ENCODE measurements at places on chromosomes 12 and 14.

GRCh38 chr12:69275471-69275891 is 36.1 kb downstream of the CPSF6 start:
- no peak for DNase-seq

DNA sequence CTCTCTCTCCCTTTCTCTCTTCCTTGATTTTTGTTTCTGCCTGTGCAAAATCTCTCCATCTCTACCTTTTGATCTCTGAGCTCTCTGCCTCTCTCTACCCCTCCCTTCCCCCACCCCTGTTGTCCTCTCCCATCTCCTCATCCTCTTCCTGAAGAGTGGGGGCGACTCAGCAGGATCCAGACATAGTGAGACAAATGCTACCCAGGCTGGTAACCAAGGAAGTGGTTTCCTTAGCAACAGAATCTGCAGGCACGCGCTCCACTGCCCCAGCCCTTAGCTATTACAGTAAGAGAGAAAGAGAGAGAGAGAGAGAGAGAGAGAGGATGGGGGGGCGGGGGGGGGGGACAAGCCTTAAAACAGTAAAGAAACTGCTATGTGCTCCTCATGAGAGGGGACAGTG is 85.6 kb downstream of the CMKLR1 start:
- DNase-seq = no peak

- DNase-seq = no peak
Observed at GRCh38 chr14:30240685-30241084, 313.0 kb upstream of the PRKD1 start.

DNA sequence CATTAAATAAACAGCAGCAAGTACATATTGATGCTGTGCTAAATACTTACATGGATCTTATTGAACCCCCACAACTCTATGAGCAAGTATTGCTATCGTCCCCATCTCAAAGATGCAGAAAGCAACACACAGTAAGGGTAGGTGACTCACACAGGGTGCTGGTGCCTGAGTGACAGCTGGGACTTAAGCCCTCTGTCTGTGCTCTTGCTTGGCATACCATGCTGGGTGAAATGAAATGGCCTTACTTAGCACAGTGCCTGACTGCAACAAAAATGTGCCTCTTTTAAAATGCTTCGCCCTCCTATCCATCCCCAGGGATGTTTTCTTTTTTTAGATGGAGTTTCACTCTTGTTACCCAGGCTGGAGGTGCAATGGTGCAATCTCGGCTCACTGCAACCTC is 788 bp downstream of the TEX52 start:
- peak; percentile 39 for DNase-seq

- no peak for DNase-seq
Observed at GRCh38 chr14:106622200-106622745, 1095.9 kb downstream of the TMEM121 start.

DNA sequence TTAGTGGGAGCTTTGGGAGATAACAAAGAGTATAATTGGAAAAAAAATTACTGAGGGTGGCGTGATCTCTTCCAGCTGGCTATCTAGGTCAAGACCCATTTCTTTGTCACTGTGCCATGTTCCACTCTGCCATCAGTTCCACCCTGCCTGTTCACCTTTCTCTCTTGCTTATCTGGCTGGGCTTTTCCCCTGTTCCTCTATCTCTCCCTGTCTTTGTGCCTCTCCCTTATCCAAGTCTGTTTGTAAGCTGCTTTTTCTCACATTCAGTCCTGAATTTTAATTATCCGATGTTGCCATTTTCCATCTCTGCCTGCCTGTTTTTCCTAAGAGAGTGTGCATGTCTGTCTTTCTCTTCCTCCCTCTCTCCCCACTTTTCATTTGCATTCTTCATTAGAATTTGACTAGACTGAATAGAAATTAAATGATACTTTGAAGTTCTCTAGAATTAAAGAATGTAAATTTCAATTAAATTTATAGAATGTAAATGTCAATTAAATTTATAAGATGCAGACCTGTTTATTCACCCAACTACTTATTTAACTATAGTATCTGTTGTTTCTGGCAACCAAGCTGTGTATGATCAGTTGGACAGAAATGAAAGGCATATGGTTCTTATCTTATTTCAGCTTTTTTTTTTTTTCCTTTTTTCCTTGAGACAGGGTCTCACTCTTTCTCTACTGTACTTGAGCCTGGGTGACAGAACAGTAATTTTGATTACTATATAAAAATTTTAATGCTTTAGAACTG is 40.9 kb upstream of the A2ML1 start:
- DNase-seq = no peak

- no peak for DNase-seq
Observed at GRCh38 chr12:121167951-121168350, 35.3 kb downstream of the P2RX7 start.

GRCh38 chr12:99916555-99916954 is 68.2 kb downstream of the ANKS1B start:
- no peak for DNase-seq

- no peak for DNase-seq
Observed at GRCh38 chr12:107251288-107251687, 157.9 kb upstream of the CRY1 start.

GRCh38 chr14:99552572-99553216 is 51.3 kb downstream of the CCDC85C start:
- DNase-seq = no peak

DNA sequence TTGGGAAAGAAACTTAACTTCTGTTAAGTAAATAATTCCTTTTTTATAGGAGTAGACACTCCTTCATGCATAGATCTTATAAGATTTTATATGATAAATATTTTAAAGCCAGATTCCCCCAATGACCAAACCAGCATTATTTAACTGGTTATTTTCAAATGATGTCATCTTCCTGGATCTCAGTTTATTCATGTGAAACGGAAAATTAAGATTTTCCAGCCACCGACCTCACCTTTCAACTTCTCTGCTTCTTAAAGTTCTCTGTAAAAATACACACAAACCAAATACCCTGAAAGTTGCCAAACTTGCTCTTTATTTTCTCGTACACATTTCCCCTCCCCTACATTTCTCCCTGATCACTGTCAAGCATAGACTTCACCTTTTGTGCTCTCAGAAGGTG is 364.2 kb downstream of the GALC start:
- no peak for DNase-seq

- no peak for DNase-seq
Observed at GRCh38 chr12:1533205-1533601, 61.2 kb downstream of the FBXL14 start.

DNA sequence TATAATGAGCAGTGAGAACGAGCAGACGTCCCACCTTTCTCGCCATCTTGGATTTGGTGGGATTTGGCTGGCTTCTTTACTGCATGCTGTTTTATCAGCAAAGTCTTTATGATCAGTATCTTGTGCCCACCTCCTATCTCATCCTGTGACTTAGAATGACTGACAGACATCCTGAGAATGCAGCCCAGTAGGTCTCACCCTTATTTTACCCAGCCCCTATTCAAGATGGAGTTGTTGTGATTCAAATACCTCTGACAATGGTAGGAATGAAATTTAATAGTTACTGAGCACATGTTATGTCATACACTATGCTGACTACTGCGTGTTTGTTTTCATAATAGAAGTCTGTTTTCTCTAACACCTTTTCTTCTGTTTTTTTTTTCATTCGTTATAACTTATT is 1.9 kb downstream of the TMTC3 start:
- no peak for DNase-seq

GRCh38 chr14:106875503-106875902 is 1349.1 kb downstream of the TMEM121 start:
- no peak for DNase-seq

DNA sequence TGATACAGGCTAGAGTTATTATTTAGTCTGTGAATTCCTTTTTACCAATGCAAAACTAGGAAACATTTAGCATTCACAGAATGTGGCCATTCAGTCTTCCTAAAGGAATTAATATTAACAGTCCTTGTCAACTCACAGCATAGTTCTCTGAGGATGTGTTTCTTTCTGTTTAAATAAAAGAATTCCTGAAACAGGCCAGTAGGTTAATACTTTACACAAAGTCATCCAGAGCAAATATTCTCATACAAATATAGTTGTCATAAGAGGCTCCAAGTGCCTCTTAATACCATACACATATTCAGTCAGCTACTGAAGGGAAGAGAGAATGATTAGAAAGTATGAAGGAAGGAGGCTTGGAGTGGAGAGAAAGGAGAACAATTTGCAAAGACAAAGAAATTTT is 120.1 kb downstream of the LMNTD1 start:
- DNase-seq = no peak

GRCh38 chr14:90539996-90540395 is 143.2 kb downstream of the CALM1 start:
- DNase-seq = no peak

DNA sequence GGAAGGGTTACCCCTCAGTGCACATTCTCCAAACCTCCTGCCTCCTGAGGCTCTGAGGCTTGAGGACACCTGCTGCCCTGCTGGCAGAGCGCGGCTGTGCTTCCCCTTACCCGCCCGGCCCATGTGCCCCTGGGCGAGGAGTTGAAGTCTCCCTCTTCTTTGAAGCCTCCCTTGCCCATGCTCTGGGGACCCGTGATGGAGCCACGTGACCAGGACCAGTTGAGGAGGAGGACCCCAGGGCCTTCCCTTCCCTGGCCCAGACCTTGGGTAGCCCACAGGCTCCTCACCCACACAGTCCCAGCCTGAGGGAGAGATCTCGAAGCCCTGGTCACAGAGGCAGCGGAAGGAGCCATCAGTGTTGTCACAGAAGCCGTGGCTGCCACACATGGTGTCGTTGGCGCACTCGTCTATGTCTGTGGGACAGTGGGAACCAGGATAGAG is 12.9 kb downstream of the ISCA2 start:
- no peak for DNase-seq

GRCh38 chr14:103545915-103546651 is 16.4 kb downstream of the BAG5 start:
- no peak for DNase-seq

DNA sequence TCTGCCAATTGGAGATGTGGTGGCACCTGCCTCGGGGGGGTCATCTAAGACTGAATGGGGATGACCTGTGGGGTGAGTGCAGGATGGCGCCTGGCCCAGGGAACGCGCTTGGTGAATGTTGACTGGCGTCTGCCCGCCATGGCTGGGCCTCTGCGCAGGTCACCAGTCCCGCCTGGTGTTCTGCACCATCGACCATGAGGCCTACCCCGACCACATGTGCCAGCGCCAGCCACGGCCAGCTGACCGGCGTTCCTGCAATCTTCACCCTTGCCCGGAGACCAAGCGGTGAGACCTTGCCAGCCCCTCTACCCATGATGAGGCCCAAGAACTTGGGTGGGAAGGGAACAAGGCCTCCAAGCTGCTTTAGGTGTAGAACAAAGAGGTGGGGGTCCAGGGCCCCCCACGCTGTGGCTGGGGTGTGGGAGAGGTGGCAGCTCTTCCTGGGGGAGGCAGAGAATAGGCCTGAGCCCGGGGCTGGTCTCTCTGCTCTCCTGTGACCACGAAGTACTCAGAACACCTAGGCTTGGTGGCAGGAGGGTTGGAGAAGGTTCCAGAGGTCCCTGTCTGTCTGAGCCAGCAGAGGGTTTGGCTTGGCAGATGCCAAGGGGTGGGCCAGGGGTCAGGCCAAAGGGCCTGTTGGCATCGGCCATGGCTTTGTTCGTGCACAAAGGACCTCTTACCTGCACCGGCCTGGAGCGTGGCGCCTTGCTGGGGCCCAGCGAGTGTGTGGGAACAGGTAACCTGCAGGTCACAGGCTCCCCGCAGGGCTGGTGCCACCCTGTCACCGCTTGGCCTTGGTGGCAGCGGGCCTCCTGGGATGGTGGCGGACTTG is 15.4 kb downstream of the PAPLN start:
- no peak for DNase-seq

GRCh38 chr14:105689722-105690121 is 163.3 kb downstream of the TMEM121 start:
- no peak for DNase-seq

GRCh38 chr12:115823635-115824034 is 453.9 kb downstream of the MED13L start:
- no peak for DNase-seq

DNA sequence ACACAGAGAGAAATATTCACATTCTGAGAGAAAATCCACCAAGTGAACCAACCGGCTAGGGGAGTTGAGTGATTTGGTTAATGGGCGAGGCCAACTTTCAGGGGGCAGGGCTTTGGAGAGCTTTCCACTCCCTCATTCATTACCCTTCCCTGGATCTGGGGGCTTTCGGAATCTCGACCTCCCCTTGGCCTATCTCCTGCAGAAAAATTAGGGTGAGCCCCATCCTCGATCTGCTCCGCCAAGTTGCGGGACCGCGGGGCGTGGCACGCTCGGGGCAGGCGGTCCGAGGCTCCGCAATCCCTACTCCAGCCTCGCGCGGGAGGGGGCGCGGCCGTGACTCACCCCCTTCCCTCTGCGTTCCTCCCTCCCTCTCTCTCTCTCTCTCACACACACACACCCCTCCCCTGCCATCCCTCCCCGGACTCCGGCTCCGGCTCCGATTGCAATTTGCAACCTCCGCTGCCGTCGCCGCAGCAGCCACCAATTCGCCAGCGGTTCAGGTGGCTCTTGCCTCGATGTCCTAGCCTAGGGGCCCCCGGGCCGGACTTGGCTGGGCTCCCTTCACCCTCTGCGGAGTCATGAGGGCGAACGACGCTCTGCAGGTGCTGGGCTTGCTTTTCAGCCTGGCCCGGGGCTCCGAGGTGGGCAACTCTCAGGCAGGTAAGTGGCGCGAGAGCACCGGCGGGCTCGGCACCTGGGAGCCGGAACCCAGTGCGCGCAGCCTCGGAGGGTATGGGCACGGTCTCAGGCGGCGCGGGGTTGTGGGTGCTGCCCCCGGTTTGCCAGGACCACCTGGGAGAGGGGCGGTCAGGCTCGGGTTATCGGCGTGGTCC is at the start of gene ERBB3:
TSS of gene ERBB3 (plus strand) at position 443 of the 833 bp plus-strand sequence. CDS start at position 579, 136 bp downstream.
- peak; percentile 78 for DNase-seq

GRCh38 chr14:21024585-21025370 is at the start of gene NDRG2:
Gene NDRG2 (minus strand): TSS chr14:21025061. CDS start chr14:21023315, 1,746 bp downstream.
- DNase-seq = peak; percentile 82

GRCh38 chr12:114671443-114672411 is 12.2 kb downstream of the TBX3 start:
- DNase-seq = no peak

GRCh38 chr14:52602131-52602530 is 49.5 kb downstream of the GPR137C start:
- no peak for DNase-seq

DNA sequence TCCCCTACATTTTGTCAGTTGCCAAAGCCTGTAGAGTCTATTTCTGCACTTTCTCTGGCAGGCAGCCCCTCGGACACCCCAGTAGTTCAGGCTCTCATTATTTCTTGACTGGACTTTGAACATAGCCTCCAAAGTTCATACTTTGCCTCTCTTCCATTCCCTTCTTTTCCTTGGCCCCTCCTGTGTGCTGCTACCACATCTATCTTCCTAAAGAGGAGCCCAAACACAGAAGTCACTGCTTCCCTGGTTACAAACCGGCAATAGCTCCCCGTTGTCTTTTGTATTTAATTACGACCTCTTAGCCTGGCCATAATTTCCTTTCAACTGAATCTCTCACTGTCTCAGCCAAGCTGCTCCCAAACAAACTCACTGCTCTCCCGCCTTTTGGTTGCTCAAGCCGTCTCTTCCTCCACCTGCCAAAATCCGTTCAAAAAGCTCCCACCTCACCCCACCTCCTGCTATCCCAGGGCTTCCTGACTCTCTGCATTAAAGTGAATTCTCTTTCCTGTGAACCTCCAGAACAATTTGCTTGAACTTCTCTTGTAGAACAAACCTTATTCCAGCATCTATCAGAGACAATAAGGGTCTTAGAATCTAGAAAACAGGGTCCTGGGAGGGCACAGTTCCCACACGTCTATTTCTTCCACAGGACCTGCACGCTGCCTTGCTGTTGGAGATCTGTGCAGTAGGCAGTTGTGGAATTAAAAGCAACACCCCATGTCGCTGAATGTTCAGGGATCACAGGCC is 46.9 kb downstream of the PRMT8 start:
- DNase-seq = no peak

Data from D341Med (cell line).